ENCODE measurements at places on chromosomes 1 and 21.

- no peak overlapping the region for H3K27ac ChIP-seq
- DNase-seq, result no peak
- H3K36me3 ChIP-seq, result no peaks in the 10 kb centered on the region
- no peaks in the 10 kb centered on the region for H3K4me1 ChIP-seq
- peaks cover 49% of the 10 kb centered on the region for H3K27me3 ChIP-seq
These were observed 14.9 kb upstream of the SLAMF9 start for GRCh38 chr1:159968901-159969300.

- peaks cover 23% of the 10 kb centered on the region for H3K27me3 ChIP-seq
- H3K4me1 ChIP-seq, result peaks cover 6% of the 10 kb centered on the region
- H3K4me3 ChIP-seq, result no peak overlapping the region
- H3K36me3 ChIP-seq, result no peaks in the 10 kb centered on the region
These were observed 6.0 kb downstream of the TFF1 start for GRCh38 chr21:42360317-42360716.

GRCh38 chr21:33881689-33882440 lies 33.7 kb downstream of the ATP5PO start:
- H3K36me3 ChIP-seq, result no peaks in the 10 kb centered on the region
- no peak overlapping the region for H3K27ac ChIP-seq
- no peaks in the 10 kb centered on the region for H3K4me1 ChIP-seq

- H3K4me1 ChIP-seq, result peaks cover 27% of the 10 kb centered on the region
- DNase-seq, result no peak
- H3K4me3 ChIP-seq, result no peak overlapping the region
- H3K27ac ChIP-seq, result no peak overlapping the region
These were observed 15.0 kb upstream of the IFNGR2 start for GRCh38 chr21:33388188-33388587.

DNA sequence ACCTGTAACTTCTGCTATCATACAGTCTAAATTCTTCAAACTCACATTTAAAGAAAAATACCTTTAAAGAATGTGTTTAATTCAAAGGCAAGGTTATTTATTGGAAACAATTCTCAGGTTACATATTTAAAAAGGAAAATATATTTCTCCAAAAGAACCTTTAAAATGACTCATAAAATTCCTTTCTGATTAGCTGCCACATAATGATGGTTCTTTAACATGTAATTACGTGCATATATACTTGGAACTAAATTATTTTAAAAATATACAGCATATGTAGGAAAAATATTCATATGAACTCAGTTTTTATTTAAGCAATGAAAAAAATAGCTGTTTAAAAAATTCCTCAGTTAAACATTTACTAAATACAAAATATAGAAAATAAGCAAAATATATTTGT lies 173.6 kb downstream of the COP1 start:
- peaks cover 28% of the 10 kb centered on the region for H3K36me3 ChIP-seq
- peaks cover 6% of the 10 kb centered on the region for H3K4me1 ChIP-seq
- DNase-seq, result no peak
- no peak overlapping the region for H3K4me3 ChIP-seq

GRCh38 chr21:41596241-41596925 lies 88.4 kb upstream of the TMPRSS2 start:
- DNase-seq, result no peak
- peaks cover 42% of the 10 kb centered on the region for H3K27me3 ChIP-seq
- no peak overlapping the region for H3K27ac ChIP-seq
- H3K36me3 ChIP-seq, result no peaks in the 10 kb centered on the region

DNA sequence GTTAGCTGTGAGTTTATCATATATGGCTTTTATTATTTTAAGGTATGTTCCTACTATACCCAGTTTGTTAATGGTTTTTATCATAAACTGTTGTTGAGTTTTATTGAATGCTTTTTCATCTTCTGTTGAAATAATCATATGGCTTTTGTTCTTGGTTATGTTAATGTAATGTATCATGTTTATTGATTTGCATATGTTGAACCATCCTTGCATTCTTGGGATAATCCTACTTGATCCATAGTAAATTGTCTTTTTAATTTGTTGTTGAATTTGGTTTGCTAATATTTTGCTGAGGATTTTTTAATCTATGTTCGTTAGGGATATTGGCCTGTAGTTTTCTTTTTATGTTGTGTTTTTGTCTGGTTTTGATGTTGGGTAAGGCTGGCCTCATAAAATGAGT lies 185.6 kb downstream of the PAPPA2 start:
- H3K4me3 ChIP-seq, result no peak overlapping the region
- H3K4me1 ChIP-seq, result no peaks in the 10 kb centered on the region
- no peak for DNase-seq
- no peak overlapping the region for H3K27ac ChIP-seq
- no peaks in the 10 kb centered on the region for H3K27me3 ChIP-seq
- H3K36me3 ChIP-seq, result peaks cover 2% of the 10 kb centered on the region

GRCh38 chr1:66316464-66317247 lies 217.3 kb upstream of the SGIP1 start:
- H3K27me3 ChIP-seq, result no peaks in the 10 kb centered on the region

DNA sequence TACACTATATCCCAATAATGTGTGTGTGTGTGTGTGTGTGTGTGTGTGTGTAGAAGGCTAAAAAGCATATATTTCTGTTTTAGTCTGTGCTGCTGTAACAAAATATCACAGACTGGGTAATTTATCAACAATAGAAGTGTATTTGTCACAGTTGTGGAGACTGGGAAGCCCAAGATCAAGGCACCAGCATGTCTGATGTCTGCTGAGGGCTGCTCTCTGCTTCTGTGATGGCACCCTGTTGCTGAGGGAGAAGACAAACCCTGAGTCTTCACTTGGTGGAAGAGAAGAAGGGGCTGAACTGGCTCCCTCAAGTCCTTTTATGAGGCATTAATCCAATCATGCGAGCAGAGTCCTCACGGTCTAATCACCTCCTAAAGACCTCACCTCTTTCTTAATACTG lies 23.0 kb upstream of the RAB4A start:
- no peak overlapping the region for H3K4me3 ChIP-seq
- no peaks in the 10 kb centered on the region for H3K27me3 ChIP-seq
- H3K4me1 ChIP-seq, result peaks cover 17% of the 10 kb centered on the region
- H3K36me3 ChIP-seq, result no peaks in the 10 kb centered on the region
- no peak overlapping the region for H3K27ac ChIP-seq

DNA sequence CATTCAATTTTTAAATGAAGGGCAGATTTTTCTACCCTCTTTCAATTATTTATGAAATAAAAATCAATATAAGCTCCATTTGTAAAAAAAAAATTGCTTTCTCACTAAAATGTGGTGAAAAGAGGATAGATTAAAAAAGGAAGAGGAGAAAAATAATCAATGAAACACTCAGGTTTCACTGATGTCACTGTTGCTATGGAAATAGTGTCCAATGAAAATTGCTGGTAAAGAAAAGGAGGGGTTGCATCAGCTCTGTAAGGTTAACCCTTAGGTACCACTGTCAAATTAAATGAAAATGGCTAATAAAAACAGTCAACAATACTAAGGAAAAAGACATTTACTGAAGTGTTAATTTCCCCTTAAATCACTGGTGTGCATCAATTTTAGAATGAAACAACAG lies 91.6 kb upstream of the TTC39A start:
- no peaks in the 10 kb centered on the region for H3K27me3 ChIP-seq
- peaks cover 30% of the 10 kb centered on the region for H3K36me3 ChIP-seq

- no peaks in the 10 kb centered on the region for H3K27me3 ChIP-seq
- peaks cover 26% of the 10 kb centered on the region for H3K4me1 ChIP-seq
- no peak overlapping the region for H3K4me3 ChIP-seq
- no peak overlapping the region for H3K27ac ChIP-seq
- H3K36me3 ChIP-seq, result peaks cover 26% of the 10 kb centered on the region
These were observed 3.1 kb downstream of the BSDC1 start for GRCh38 chr1:32390904-32391870.

- no peak overlapping the region for H3K27ac ChIP-seq
- peaks cover 4% of the 10 kb centered on the region for H3K36me3 ChIP-seq
- no peak overlapping the region for H3K4me3 ChIP-seq
These were observed 4.5 kb upstream of the NCMAP start for GRCh38 chr1:24551290-24551959.

DNA sequence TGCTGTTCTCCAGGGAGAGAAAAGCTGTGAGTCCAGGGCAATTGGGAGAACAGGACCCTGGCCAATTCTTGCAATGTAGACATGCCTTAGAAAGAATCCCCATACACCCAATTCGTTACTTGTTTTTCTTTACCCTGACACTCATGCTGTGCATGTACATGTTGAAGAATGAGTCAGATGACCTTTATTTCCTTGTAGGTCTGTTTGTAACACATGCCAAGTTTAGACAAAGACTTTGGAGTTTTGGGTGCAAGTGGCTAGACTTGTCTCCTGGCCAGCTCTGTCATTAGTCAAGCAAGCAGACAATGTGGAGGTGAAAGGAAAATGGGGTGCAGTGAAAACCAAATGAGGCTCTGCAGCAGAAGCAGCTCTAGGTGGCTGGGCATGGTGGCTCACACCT lies 38.1 kb downstream of the GNPAT start:
- H3K27ac ChIP-seq, result no peak overlapping the region
- H3K27me3 ChIP-seq, result no peaks in the 10 kb centered on the region
- H3K36me3 ChIP-seq, result peaks cover 23% of the 10 kb centered on the region
- no peak overlapping the region for H3K4me3 ChIP-seq
- no peaks in the 10 kb centered on the region for H3K4me1 ChIP-seq

DNA sequence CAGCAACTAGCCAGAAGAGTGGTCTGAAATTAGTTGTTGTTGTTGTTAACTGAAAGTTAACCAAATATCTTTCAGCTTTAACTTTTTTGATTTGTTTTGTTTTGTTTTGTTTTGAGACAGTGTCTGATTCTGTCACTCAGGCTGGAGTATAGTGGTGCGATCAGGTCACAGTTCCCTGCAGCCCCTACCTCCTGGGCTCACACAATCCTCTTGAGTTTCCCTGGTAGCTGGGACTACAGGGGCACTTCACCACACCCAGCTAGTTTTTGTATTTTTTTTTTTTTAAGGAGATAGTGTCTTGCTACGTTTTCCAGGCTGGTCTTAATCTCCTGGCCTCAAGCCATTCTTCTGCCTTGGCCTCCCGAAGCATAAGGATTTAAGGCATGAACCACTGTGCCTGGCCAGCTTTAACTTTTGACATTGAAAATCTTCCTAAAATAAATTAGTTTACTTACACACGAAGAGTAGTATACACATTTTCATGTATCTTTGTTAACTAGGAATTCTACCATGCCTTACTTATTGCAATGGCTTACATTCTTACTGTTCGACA lies 45.0 kb downstream of the GNG12 start:
- H3K36me3 ChIP-seq, result no peaks in the 10 kb centered on the region
- no peak overlapping the region for H3K4me3 ChIP-seq
- H3K27ac ChIP-seq, result no peak overlapping the region
- no peaks in the 10 kb centered on the region for H3K4me1 ChIP-seq
- peaks cover 10% of the 10 kb centered on the region for H3K27me3 ChIP-seq
- DNase-seq, result no peak

- no peaks in the 10 kb centered on the region for H3K4me1 ChIP-seq
- no peak overlapping the region for H3K27ac ChIP-seq
- peaks cover 19% of the 10 kb centered on the region for H3K27me3 ChIP-seq
- DNase-seq, result no peak
These were observed 94.0 kb downstream of the ST6GALNAC5 start for GRCh38 chr1:76961181-76961819.

DNA sequence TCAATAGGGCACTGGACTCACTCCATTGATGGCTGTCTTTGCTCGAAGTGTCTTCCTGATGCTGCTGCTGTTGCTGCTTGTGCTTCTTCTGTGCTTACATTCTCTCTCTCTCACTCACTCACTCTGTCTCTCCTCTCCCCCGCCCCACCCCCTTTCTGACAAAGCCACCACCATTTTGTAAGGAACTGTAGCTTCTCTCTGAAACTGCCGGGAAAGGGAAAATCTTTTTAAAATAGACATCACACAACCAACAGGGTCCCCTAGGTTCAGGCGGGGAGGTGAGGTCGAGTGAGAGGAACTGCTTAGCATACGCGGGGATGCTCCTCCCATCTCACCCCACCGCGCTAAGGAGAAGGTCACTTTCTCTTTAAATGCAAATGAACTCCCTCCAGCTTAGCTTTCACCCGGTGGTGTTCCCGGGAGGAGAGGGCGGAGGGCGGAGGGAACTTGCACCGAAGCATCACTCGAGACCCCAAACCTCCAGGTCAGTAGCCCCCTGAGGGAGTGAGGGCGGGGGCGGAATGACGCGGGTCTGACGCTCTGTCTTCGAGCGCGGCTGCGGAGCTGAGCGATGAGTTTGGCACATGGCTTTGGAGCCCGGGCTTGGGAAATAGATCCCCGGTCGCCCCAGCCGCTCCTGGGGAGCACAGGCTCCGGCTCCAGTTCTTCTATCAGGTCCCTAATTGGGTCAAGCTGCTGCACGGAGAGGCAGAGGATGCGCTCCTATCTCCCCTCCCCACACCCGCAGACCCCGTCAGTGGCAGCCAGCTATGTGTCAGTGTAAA lies at the start of gene CCDC28B:
CCDC28B (plus strand) TSS at position 370 of the 785 bp plus-strand sequence. CDS start 1,341 bp downstream, outside the sequence.
- H3K4me1 ChIP-seq, result peaks cover 48% of the 10 kb centered on the region
- peak within 1 kb of the TSS; percentile 91 for H3K4me3 ChIP-seq
- peaks cover 16% of the 10 kb centered on the region for H3K36me3 ChIP-seq
- no peaks in the 10 kb centered on the region for H3K27me3 ChIP-seq
- peak; percentile 17 for DNase-seq

DNA sequence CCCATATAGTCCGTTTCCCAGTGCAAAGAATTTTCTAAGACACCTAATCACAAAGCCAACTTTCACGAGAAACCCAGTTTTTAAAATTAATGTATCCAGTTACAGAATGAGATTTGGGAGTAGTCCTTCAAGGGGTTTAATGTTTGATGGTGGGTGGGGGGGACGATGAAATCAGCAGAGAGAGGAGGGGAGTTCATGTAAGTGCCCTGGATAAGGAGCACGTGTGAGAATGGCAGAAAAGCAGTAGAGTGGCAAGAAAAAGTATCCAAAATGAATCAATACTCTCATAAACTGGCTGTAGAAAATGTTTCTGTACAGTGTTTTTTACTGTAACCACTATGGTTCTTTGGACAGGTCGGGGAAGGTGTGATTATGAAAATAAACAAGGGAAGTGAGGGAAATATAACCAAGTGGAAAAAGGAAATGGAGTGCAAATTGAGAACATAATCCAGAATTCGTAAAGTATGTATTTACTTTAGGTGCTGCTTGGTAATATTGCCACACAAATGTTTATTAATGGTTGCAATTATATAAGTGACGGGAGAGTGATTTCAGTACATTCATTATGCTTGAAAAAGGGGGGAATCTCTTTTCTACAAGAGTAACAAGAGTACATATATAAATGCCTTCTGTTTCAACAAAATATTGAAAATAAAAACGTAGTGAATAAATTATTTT lies 118.7 kb upstream of the RRP15 start:
- peak overlapping the region; percentile 14 for H3K4me3 ChIP-seq
- no peak for DNase-seq
- H3K27me3 ChIP-seq, result peaks cover 33% of the 10 kb centered on the region
- peaks cover 3% of the 10 kb centered on the region for H3K36me3 ChIP-seq
- H3K4me1 ChIP-seq, result peaks cover 6% of the 10 kb centered on the region

DNA sequence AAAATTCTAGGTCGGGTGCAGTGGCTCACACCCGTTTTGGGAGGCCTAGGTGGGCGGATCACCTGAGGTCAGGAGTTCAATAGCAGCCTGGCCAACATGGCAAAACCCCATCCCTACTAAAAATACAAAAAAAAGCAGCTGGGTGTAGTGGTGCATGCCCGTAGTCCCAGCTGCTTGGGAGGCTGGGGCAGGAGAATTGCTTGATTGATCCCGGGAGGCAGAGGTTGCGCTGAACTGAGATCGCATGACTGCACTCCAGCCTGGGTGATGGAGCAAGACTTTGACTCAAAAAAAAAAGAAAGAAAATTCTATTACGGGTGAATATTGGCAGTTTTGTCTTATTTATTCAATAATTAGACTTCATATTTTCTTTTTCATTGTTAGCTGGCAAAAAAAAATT lies 62.1 kb downstream of the SNX7 start:
- H3K4me3 ChIP-seq, result no peak overlapping the region
- no peaks in the 10 kb centered on the region for H3K36me3 ChIP-seq
- no peaks in the 10 kb centered on the region for H3K4me1 ChIP-seq
- H3K27ac ChIP-seq, result no peak overlapping the region
- DNase-seq, result no peak

GRCh38 chr1:113396585-113396984 lies 6.3 kb downstream of the MAGI3 start:
- H3K36me3 ChIP-seq, result no peaks in the 10 kb centered on the region
- H3K4me3 ChIP-seq, result no peak overlapping the region
- no peak for DNase-seq
